ENCODE measurements at places on chromosomes 4 and X. TPM values are rescaled to one million over a fixed set of nuclear protein-coding genes. Genes with fewer than 3 reads are reported as not detected.

Gene PDCL2
- total RNA-seq, result not detected

Gene FANCB
- 0.41 TPM for total RNA-seq

Gene RAB41
- not detected for total RNA-seq

DNA sequence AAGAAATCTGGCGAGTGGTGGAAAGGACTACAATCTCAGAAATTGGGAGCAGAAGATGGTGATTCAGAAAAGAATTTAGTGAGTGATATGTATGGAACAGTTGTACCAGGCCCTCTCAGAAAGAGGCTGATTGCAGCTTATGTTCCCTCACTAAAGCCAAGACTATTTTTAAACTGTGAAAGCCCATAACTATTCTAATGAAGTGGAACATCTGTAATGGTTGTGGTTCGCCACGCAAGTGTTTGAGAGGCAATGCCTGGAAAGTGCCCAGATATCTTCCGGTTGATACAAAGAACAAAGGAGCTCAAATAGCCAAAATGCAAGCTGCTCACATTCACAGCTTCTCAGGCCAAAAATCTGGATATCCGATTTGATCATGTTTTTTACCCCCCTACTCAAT is 1250.7 kb downstream of the RAPGEF2 start:
- no peaks in the 10 kb centered on the region for H3K4me1 ChIP-seq
- H3K36me3 ChIP-seq, result no peaks in the 10 kb centered on the region
- DNase-seq, result no peak
- H3K27ac ChIP-seq, result no peak overlapping the region

DNA sequence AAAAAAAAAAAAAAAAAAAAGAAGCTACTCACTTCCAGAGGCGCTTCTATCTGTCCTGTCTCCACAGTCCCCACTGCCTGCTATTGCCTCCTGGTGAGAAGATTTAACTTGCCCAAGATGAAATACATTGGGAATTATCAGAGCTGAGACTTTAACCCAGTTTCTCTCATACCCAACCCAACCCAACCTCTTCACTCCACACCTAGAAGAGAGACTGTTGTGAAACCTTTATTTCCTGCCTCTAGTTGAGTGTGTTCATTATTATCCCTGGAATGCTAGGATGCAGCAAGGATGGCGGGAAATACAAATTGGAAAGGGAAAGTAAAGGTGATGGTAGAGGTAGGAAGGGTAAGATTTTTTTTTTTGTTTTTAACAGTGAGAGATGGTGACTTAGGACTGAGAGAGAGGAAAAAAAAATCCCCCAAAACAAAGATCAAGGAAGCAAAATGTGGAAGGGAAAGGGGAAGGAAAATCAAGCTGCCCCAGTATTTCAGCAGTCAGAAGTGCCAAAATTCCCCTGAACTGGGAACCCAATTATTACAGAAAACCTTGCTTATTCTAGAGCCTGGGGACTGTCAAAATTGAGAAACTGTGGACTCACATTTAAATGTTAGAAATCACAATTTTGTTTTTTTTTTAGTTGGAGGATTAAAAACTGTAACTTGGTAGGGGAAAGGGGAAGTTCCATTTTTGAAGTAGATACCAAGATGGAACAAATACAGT is 253.0 kb downstream of the PTTG2 start:
- H3K27me3 ChIP-seq, result no peaks in the 10 kb centered on the region
- peak overlapping the region; percentile 51 for H3K27ac ChIP-seq
- peaks cover 29% of the 10 kb centered on the region for H3K4me1 ChIP-seq
- no peaks in the 10 kb centered on the region for H3K36me3 ChIP-seq
- H3K4me3 ChIP-seq, result no peak overlapping the region

GRCh38 chrX:55342533-55343501 is 78.1 kb upstream of the PAGE3 start:
- no peak for DNase-seq
- no peaks in the 10 kb centered on the region for H3K4me1 ChIP-seq
- no peak overlapping the region for H3K4me3 ChIP-seq
- H3K27ac ChIP-seq, result no peak overlapping the region
- no peaks in the 10 kb centered on the region for H3K36me3 ChIP-seq
- no peaks in the 10 kb centered on the region for H3K27me3 ChIP-seq

GRCh38 chr4:74364652-74365491 is at the start of gene EREG:
Gene EREG, plus strand, starts transcription at chr4:74365145. Its CDS starts 164 bp downstream, at chr4:74365309.
- no peak for DNase-seq
- no peaks in the 10 kb centered on the region for H3K27me3 ChIP-seq
- peaks cover 9% of the 10 kb centered on the region for H3K4me1 ChIP-seq
- H3K36me3 ChIP-seq, result no peaks in the 10 kb centered on the region

Gene REPS2
- 22.9 TPM for total RNA-seq

Gene XKRX
- total RNA-seq, result 0.14 TPM

All from thoracic aorta (tissue), 2 donors.